Small intestine (tissue), 16 donors: ENCODE measurements at places on chromosomes 1 and 21. TPM values are rescaled to one million over a fixed set of nuclear protein-coding genes. Genes with fewer than 3 reads are reported as not detected.

Gene TFF2
- polyA plus RNA-seq = 0.21 TPM

Gene CD1B
- polyA plus RNA-seq = not detected

Gene CRP
- polyA plus RNA-seq = not detected

Gene TENT5C
- 3.1 TPM for polyA plus RNA-seq

Gene FNBP1L
- 44.7 TPM for polyA plus RNA-seq

Gene RIIAD1
- 14.8 TPM for polyA plus RNA-seq

Gene TMEM61
- 5.4 TPM for polyA plus RNA-seq

Gene PTPRC
- 1.6 TPM for polyA plus RNA-seq

Gene PCP4L1
- 2.9 TPM for polyA plus RNA-seq

Gene SLC44A5
- not detected for polyA plus RNA-seq

Gene MCOLN3
- polyA plus RNA-seq = 192 TPM

Gene PPIAL4G
- not detected for polyA plus RNA-seq

Gene LRRC71
- 0.07 TPM for polyA plus RNA-seq

Gene ASH1L
- 8.6 TPM for polyA plus RNA-seq

Gene UBIAD1
- 10.7 TPM for polyA plus RNA-seq

Gene OR2G6
- polyA plus RNA-seq = not detected

Gene RAP1A
- polyA plus RNA-seq = 93.3 TPM

Gene TGFB2
- 0.49 TPM for polyA plus RNA-seq

Gene CELA2B
- not detected for polyA plus RNA-seq

Gene OPRD1
- 0.27 TPM for polyA plus RNA-seq

Gene FMN2
- 0.59 TPM for polyA plus RNA-seq

Gene TRIM63
- polyA plus RNA-seq = 0.91 TPM

Gene UFC1
- 148 TPM for polyA plus RNA-seq

Gene CHIT1
- 0.07 TPM for polyA plus RNA-seq

Gene NBPF10
- polyA plus RNA-seq = 0.27 TPM

Gene C1orf185
- not detected for polyA plus RNA-seq

Gene ANGPTL7
- polyA plus RNA-seq = 0.73 TPM

Gene IL19
- polyA plus RNA-seq = not detected

Gene HSF2BP
- polyA plus RNA-seq = 0.22 TPM

Gene DNAJC16
- polyA plus RNA-seq = 2.7 TPM

Gene IFFO2
- 0.22 TPM for polyA plus RNA-seq

Gene ST6GALNAC5
- 0.90 TPM for polyA plus RNA-seq

Gene LRRN2
- polyA plus RNA-seq = not detected

Gene PADI4
- not detected for polyA plus RNA-seq

Gene ZNF683
- polyA plus RNA-seq = 0.13 TPM

Gene SPRR2E
- 2.2 TPM for polyA plus RNA-seq

Gene LCE3A
- polyA plus RNA-seq = not detected

Gene NFASC
- polyA plus RNA-seq = 5.8 TPM
